Muscle of leg (tissue), 16 donors: ENCODE measurements at places on chromosomes 1 and 21. TPM values are rescaled to one million over a fixed set of nuclear protein-coding genes. Genes with fewer than 3 reads are reported as not detected.

DNA sequence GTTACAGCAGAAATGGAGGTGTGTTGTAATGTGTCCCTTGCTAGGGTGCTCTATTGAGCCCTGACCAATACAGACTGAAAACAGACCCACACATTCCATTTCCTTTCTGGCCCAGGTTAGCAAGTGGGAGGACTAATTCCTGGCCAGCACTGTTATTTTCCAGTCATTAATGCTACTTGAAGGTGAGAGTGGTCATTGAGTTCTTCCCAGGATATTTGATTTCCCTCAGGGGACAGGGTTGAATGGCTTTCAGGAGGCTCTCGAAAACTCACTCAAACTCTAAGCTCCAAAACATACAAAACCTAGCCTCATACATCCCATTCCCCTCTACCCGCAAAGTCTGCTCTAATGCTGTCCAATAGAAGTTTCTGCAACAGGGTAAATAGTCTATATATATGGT is 6.2 kb downstream of the LRRC52 start:
- DNase-seq = peak; percentile 83
- no peak overlapping the region for H3K4me3 ChIP-seq
- H3K4me1 ChIP-seq = no peaks in the 10 kb centered on the region
- H3K27me3 ChIP-seq = peaks cover 2% of the 10 kb centered on the region
- no peak overlapping the region for H3K27ac ChIP-seq
- no peaks in the 10 kb centered on the region for H3K36me3 ChIP-seq

- no peak for DNase-seq
- no peak overlapping the region for H3K4me3 ChIP-seq
- H3K27me3 ChIP-seq = no peaks in the 10 kb centered on the region
- H3K36me3 ChIP-seq = no peaks in the 10 kb centered on the region
Observed at GRCh38 chr1:192557841-192558595, 17.6 kb upstream of the RGS1 start.

GRCh38 chr1:27074175-27074780 is 61.6 kb upstream of the TENT5B start:
- H3K27ac ChIP-seq = no peak overlapping the region
- DNase-seq = no peak
- no peaks in the 10 kb centered on the region for H3K27me3 ChIP-seq

The APOBEC4 gene
- not detected for total RNA-seq

- DNase-seq = no peak
- H3K27ac ChIP-seq = no peak overlapping the region
Observed at GRCh38 chr1:17498214-17498613, 41.3 kb upstream of the ARHGEF10L start.

GRCh38 chr1:209720326-209720725 is 15.7 kb downstream of the HSD11B1 start:
- DNase-seq = no peak
- H3K36me3 ChIP-seq = no peaks in the 10 kb centered on the region
- no peak overlapping the region for H3K27ac ChIP-seq
- no peak overlapping the region for H3K4me3 ChIP-seq

- no peaks in the 10 kb centered on the region for H3K36me3 ChIP-seq
- peak; percentile 2 for DNase-seq
Observed at GRCh38 chr1:43129426-43129825, 42.7 kb downstream of the EBNA1BP2 start.

The ATP1A4 gene
- total RNA-seq = 0.44 TPM

GRCh38 chr1:46446646-46447498 is 42.8 kb upstream of the DMBX1 start:
- H3K4me3 ChIP-seq = no peak overlapping the region
- no peaks in the 10 kb centered on the region for H3K36me3 ChIP-seq
- H3K27ac ChIP-seq = no peak overlapping the region
- peaks cover 80% of the 10 kb centered on the region for H3K27me3 ChIP-seq

DNA sequence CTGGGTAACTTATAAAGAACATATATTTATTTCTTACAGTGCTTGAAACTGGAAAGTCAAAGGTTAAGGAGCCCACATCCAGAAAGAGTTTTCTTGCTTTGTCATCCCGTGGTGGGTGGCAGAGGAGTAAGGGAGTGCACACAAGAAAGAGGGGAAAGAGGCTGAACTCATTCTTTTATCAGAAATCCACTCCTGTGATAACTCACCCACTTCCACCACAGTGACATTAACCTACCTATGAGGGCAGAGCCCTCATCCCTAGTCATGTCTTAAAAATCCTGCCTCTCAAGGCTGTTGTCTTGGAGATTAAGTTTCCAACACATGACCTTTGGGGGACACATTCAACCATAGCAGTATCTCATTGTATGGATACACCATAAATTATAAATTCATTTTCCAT is 32.5 kb upstream of the RGS4 start:
- no peaks in the 10 kb centered on the region for H3K36me3 ChIP-seq
- DNase-seq = no peak
- H3K27me3 ChIP-seq = no peaks in the 10 kb centered on the region
- H3K27ac ChIP-seq = no peak overlapping the region
- H3K4me1 ChIP-seq = no peaks in the 10 kb centered on the region
- no peak overlapping the region for H3K4me3 ChIP-seq

DNA sequence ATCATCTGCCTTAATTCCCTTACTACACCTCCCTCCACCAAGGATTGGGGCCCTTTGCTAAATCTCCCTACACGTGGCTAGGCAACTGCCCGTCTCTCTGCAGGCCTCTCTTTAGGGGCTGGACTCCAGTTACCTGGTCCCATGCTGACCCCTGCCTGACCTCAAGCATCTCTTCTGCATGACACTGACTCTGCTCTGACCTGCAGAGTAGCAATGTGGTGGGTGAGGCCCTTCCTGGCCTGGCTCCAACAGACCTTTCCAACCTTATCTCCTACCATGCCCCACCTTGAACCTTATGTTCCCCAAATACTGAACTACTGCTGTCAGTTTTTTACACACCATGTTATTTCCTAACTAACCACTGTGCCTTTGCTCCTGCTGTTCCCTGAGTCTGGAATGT is 45.9 kb upstream of the EPS15 start:
- DNase-seq = no peak
- no peak overlapping the region for H3K27ac ChIP-seq
- no peaks in the 10 kb centered on the region for H3K36me3 ChIP-seq
- no peaks in the 10 kb centered on the region for H3K27me3 ChIP-seq
- no peaks in the 10 kb centered on the region for H3K4me1 ChIP-seq

The KRTAP13-2 gene
- total RNA-seq = not detected

GRCh38 chr1:87314091-87314490 is 14.6 kb upstream of the LMO4 start:
- no peak overlapping the region for H3K27ac ChIP-seq
- no peaks in the 10 kb centered on the region for H3K4me1 ChIP-seq
- H3K36me3 ChIP-seq = no peaks in the 10 kb centered on the region
- peak; percentile 12 for DNase-seq

GRCh38 chr1:78096017-78096416 is 50.3 kb downstream of the GIPC2 start:
- no peak overlapping the region for H3K4me3 ChIP-seq
- H3K27ac ChIP-seq = peak overlapping the region; percentile 77
- H3K27me3 ChIP-seq = no peaks in the 10 kb centered on the region
- DNase-seq = no peak
- peaks cover 11% of the 10 kb centered on the region for H3K4me1 ChIP-seq

The F3 gene
- 1.6 TPM for total RNA-seq

- H3K4me3 ChIP-seq = no peak overlapping the region
- H3K27ac ChIP-seq = no peak overlapping the region
- no peaks in the 10 kb centered on the region for H3K36me3 ChIP-seq
- H3K4me1 ChIP-seq = no peaks in the 10 kb centered on the region
Observed at GRCh38 chr1:30420519-30421050, 302.8 kb downstream of the MATN1 start.

- H3K4me1 ChIP-seq = peaks cover 41% of the 10 kb centered on the region
- H3K27ac ChIP-seq = peak overlapping the region; percentile 81
- DNase-seq = peak; percentile 76
Observed at GRCh38 chr1:154407198-154408091, 2.3 kb downstream of the IL6R start.

DNA sequence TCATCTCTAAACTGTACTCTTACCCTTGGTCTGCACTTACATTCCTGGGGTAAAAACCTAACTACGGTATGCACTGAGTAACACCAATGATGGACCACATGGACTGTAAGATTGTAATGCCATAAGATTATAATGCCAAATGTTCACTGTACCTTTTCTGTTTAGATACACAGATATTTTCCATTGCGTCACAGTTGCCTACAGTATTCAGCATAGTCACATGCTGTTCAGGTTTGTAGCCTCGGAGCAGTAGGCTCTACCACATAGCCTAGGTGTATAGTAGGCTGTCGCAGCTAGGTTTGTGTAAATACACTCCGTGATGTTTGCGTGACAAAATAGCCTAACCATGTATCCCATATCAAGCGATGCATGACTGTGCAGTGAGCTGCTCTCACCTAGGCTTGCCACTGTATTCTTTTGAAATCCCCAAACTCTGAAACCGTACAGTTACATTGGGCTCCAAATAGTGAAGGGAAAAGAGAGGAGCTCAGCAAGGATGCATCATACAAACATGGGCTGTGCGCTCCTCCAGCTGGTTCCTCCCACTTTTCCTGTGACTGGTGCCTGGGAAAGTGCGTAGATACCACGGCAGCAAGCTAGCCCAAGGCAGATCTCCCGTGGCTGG is 35.2 kb downstream of the CFAP57 start:
- no peaks in the 10 kb centered on the region for H3K36me3 ChIP-seq
- peak overlapping the region; percentile 85 for H3K27ac ChIP-seq
- H3K27me3 ChIP-seq = no peaks in the 10 kb centered on the region
- DNase-seq = peak; percentile 27
- no peak overlapping the region for H3K4me3 ChIP-seq

DNA sequence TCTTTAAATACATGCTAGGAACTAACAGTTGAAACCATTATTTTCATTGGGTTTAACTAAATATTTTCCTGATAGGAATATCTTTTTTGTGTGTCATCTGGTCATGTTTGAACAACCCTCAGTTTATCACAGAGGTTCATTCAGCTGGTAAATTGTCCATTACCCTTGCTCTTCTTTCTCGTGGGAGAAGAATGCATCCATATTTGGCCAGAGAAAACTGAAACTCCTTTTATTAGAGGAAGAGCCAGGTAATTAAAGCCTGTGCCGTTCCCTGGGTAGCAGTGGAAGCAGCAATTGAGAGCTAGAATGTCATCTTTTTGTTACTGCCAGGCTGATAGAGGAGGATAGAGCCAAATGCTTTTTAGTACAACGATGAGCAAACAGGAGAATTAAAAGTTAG is 587.2 kb upstream of the ZRANB2 start:
- no peaks in the 10 kb centered on the region for H3K27me3 ChIP-seq
- no peak for DNase-seq
- H3K36me3 ChIP-seq = no peaks in the 10 kb centered on the region

DNA sequence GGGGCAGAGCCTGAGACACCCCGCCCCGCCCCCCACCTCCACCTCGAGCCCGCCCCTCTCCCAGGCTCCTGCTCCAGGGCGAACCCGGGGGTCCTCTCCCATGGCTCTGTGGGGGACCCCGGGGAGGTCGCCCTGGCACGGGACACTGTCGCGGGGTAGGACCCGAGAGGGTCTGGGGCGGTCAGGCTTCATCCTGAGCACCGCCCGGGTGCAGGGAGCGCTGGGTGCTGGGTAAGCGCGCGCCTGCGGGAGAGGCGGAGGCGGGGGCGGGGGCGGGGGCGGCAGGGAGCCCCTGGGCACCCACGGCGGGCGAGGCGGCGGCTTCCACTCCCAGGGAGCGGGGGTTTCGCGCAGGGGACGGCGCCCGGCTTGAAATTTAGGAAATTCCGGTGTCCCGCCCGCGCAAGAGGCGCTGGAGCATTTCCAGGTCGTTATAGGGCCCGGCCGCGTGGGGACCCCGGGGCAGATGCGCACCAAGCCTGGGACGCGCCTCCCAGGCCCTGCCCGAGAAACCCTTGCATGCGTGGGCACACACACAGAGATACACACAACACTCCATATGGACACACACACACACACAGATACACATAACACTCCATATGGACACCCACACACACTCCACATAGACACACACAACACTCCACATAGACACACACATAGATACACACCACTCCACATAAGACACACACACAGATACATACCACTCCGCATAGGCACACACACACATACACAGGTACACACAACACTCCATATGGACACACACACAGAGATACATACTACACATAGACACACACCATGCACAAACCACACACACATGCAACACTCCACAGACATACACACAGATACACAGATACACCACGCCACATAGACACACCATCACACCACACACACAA is 48.7 kb upstream of the SLC19A1 start:
- H3K4me3 ChIP-seq = no peak overlapping the region
- H3K36me3 ChIP-seq = no peaks in the 10 kb centered on the region
- H3K27ac ChIP-seq = no peak overlapping the region
- peaks cover 44% of the 10 kb centered on the region for H3K27me3 ChIP-seq
- H3K4me1 ChIP-seq = peaks cover 3% of the 10 kb centered on the region

The SLC50A1 gene
- 18.6 TPM for total RNA-seq

DNA sequence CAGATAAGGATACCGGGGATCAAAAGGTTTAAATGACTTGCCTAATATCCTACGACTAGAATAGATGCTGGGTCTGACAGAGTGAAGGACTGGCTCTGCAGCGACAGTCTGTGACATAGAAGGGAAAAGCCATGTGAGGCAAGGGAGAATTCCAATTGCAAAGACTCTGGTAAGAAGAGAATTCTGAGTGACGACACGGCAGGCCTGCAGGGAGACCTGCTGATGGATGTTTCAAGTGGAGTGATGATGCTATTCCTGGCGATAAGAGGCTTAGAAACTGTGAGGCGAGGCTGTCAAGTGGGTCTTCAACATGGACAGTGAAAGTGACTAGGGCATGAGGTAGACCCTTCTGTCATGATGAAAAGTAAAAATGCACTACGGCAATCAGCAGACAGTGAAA is 176.6 kb upstream of the PBX1 start:
- no peaks in the 10 kb centered on the region for H3K27me3 ChIP-seq
- H3K4me3 ChIP-seq = no peak overlapping the region
- no peaks in the 10 kb centered on the region for H3K4me1 ChIP-seq
- no peak for DNase-seq

The RCAN1 gene
- total RNA-seq = 22.0 TPM

The SLAMF9 gene
- total RNA-seq = not detected

DNA sequence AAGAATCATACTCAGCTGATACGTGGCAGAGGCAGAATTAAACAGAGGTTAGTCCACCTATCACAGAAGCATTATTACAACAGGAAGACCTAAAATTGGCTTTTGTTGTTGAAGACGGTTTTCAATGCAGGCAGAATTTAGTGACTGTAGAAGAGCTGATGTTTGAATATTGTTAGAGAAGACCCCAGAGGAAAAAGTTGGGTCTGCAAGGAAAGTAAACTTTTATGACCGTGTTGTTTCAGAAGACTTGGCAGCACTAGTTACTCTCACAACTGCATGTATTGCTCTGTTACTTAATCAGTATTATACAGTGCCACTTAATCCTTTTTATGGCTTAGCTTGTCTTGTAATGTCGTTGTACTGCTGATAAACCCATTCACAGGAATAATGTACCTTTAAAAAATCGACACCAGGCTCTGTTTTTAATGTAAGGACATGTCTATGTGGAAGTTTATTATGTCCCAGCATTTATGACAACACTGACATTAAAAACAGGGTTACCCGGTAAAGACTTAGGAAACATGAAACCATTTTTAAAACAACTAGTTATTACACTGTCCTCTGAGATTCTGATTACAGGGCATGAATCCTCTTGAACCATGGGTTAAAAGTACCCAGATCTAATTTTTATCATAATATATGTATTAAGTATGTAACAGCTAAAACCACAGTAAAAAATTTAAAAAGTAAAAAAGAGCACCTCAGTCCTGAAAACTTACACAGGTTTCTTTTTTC is 235.4 kb downstream of the TTLL7 start:
- H3K27me3 ChIP-seq = no peaks in the 10 kb centered on the region
- no peaks in the 10 kb centered on the region for H3K36me3 ChIP-seq
- H3K4me1 ChIP-seq = peaks cover 21% of the 10 kb centered on the region
